ENCODE measurements at places on chromosomes 12 and 14.

GRCh38 chr12:76189851-76190250, 105.4 kb upstream of the NAP1L1 start:
- DNase-seq = no peak

- no peak for DNase-seq
Measured at GRCh38 chr14:71541271-71541670, 391.0 kb upstream of the RGS6 start.

DNA sequence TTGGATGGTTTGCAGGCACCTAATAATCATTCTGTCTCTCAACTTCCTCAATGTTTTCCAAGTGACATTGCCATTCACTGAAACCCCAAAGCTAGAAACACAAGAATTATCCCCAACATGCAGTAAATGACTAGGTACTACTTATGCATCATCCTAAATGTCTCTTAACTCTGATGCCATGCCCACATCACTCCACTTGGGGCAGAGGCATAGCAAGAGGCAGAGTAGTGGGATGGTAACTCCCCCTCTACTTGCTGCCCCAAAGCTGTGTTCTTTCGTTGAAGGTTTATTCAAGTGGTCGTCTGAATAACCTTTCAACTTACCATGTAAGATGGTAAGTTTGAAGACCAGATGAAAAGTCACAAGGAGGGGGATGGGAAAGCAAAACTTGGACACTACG, 77.9 kb upstream of the SOX5 start:
- DNase-seq = no peak

- no peak for DNase-seq
Measured at GRCh38 chr14:54451121-54451601, 10.0 kb upstream of the CNIH1 start.

DNA sequence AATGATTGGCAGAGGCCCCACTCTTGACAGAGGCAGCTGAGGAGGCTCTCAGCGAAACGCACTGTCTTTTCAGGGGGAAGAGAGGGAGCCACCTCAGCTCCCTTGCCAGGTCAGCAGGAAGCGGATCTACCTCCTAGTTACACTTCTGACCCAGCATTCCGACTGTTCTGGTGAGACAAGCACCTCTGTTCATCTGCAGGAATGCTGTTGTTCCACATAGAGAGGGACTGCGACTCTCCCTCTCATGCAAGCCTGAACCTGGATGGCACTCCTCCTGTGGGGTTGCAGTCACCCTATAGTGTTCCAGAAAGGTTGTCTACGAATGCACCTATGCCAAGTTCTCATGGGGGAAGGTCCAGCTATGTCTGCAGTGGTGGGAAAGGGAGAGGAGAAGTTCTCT, 37.1 kb upstream of the AEBP2 start:
- DNase-seq = no peak

- DNase-seq = no peak
Measured at GRCh38 chr14:78088916-78089315, 81.3 kb upstream of the NRXN3 start.

- no peak for DNase-seq
Measured at GRCh38 chr14:77964586-77964985, 164.7 kb downstream of the ADCK1 start.

GRCh38 chr12:124916374-124917134, 2.1 kb upstream of the UBC start:
- peak; percentile 88 for DNase-seq

GRCh38 chr12:5187136-5187535, 143.5 kb downstream of the KCNA5 start:
- peak; percentile 55 for DNase-seq

DNA sequence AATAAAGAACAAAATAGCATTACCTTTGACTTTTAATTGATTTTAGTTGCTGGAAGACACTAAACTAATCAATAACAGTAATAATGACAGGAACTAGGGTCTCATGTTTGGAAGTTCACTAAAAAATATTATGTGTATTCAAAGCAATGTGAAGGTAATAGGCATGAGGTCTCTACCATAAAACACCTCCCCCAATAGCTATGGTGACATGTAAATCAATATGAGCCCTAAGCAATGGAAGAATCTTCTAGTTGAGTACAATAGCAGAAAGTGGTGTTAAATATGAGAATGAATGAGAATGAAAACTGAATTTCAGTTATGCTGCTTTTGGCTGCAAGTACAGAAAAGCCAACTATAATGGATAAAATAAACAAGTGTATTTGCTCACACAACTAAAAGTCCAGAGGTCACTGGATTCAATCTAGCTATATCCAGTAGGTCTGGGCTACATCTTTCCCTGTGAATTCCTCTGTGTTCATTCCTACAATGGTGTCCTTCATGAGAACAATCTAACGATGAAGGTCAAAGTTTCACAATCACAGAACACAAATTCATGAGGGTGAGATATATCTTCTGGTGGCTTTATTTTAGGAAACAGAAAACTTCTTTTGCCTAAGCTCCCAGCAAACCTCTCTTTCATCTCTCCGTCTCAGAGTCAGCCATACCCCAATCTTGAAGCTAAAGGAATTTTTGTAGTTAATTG, 728.0 kb downstream of the FSCB start:
- no peak for DNase-seq

DNA sequence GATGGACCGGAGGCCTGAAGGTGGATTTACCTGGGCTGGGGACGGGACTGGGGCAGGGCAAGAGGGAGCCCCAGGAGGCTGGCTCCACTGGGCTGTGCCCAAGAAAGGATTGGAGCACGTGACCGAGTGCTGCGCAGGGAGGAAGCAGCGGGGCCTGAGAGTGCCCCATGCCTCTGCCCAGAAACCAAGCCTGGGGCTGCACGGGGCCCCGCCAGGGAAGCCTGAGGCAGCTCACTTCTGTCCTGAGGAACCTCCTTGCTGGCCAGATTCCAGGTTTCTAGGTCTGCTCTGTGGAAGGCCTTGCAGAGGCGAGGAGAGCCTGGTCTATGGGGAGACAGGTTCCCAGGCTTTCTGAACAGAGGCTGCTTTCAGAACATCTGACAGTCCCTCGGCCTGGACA, 10.4 kb downstream of the NGB start:
- DNase-seq = no peak

DNA sequence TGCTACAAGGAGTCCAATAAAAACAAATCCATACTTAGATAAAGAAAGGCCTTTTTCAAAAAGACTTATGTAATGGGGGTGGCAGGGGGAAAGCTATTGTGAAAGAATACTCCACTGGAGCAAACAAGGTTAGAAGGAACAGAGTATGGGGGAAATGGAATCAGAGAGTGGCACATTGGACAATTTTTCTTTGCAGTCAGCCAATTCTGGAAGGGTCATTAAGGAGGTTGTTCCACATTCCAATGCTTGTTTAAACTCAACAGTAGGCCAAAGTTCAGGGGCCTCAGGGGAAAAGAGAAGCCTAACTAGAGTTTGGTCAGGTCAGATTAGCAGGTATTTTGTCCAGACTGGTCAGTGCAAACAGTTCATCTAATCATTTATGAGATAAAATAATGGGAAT, 105.2 kb upstream of the RESF1 start:
- DNase-seq = no peak

GRCh38 chr12:68224613-68225285, 861 bp downstream of the IL26 start:
- peak; percentile 54 for DNase-seq

GRCh38 chr12:27845187-27845586, 65.2 kb upstream of the MANSC4 start:
- no peak for DNase-seq

GRCh38 chr12:38728894-38729293, 176.5 kb downstream of the CPNE8 start:
- no peak for DNase-seq
